ENCODE measurements at places on chromosomes 6 and 20. TPM values are rescaled to one million over a fixed set of nuclear protein-coding genes. Genes with fewer than 3 reads are reported as not detected.

Gene VNN1
- total RNA-seq: 1.1 TPM

Gene PAQR8
- total RNA-seq: 3.2 TPM

Gene ADISSP
- 66.6 TPM for total RNA-seq

Gene POU3F2
- 0.30 TPM for total RNA-seq

Gene ABCC10
- 2.1 TPM for total RNA-seq

Gene FRMD1
- not detected for total RNA-seq

Gene CALHM6
- 1.7 TPM for total RNA-seq

Gene ADGRB3
- not detected for total RNA-seq

Gene TMC2
- not detected for total RNA-seq

Gene SLCO4A1
- total RNA-seq: 23.0 TPM

DNA sequence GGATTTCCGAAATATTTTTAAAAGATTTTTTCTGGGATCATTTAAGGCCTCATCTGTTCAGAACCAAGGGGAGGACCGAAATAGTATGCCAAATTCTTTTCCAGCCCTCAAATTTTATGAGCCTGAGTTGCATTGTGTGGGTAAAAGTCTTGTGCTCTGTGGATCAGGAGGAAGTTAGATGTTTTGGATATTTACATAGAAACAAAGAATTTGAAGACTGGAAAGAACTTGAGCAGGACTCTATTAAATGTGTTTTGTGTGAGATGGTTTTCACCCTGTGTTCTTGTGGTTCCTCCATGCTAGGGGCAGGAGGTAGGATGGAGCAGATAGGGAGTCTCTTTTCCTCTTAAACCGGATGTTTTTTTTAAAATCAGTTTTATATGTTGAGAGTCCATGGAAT lies 329.1 kb downstream of the LAMA2 start:
- DNase-seq: no peak

GRCh38 chr6:136717716-136717990 lies 74.6 kb downstream of the MAP3K5 start:
- no peak for DNase-seq

DNA sequence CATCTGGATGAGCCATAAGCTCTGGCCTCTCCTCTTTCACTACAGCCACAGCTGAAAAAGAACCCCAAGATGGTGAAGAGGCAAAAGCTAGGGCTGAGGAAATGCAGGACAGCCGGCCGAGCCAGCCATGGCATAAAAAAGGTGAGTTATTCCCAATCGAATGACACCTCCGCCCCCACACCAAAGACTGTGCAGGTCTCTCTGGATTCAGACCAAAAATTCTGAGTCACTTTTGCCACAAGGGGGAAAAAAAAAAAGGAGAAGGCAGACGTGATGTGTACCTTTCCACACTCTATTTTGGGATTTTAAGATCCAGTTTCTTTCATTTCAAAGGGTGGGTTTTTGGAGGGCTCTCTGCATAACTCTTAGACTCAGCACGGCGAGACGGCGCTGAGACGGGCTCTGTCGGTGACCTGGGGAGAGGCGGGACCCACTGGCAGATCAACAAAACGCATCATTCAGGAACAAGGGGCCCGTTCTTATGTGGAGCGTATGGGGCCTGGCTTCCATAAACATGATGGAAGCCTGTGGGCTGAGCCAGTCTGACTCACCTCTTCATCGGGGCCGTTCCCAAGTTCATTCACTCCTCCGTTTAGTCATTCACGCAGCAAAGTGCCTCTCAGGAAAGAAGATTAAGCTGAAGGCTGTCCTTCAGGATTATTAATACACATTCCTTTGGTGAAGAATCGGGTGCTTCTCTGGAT lies 54.8 kb downstream of the NFATC2 start:
- DNase-seq: peak; percentile 90

GRCh38 chr6:15630202-15630601 lies 32.6 kb downstream of the DTNBP1 start:
- no peak for DNase-seq

DNA sequence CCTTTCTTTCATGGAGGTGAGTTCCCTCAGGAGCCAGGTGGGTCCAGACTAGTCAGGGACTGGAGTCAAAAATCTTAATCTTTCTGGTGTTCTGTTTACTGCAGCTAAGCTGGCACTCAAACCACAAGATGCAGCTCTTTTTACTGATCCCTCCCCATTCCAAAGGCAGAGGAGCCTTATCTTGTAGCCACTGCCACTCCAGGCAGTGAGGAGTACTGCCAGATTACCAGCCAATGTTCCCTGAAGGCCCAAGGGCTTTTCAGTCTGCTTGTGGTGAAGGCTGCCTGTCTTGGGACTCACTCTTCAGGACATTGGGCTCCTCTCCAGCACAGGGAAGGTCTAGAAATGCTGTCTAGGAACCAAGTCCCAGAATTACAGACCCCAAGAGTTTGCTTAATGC lies 490.4 kb upstream of the ADGRB3 start:
- no peak for DNase-seq

- DNase-seq: no peak
These were observed 145.2 kb downstream of the DOK5 start for GRCh38 chr20:54620611-54621010.

GRCh38 chr20:40359131-40359912 lies 329.7 kb downstream of the MAFB start:
- no peak for DNase-seq

GRCh38 chr20:1934156-1934555 lies 38.9 kb downstream of the SIRPA start:
- DNase-seq: peak; percentile 38

- DNase-seq: no peak
These were observed 974.1 kb downstream of the EYS start for GRCh38 chr6:64732888-64733287.

DNA sequence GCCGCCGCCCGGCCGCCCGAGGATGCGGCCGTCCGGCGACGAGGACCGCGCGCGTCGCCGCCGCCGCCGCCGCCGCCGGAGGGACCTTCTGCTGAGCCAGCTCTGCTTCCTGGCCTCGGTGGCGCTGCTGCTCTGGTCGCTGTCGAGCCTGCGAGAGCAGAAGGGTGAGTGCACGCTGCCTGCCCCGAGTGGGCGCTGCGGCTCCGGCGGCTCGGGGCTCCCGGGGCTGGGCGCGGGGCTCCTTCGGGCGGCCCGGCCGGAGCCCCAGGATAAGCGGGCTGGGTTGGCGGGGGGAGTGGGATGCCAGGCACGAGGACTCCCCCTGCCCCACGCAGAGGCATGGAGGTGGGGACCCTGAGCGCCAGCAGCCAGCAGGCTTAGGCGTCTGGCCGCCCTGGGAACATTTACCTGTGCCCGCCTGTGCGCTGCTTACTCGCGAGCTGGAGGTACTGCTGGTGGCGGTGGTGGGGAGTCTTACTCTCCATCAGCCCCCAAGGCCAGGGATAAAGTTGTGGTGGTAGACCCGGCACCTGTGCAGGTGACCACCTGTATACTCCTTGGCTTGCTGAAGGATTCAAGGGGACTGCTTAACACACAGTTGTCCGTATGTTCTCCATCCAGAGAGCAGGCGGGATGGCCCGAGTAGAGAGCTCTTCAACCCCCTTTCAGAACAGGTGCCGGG lies 520 bp downstream of the SLC24A3 start:
- no peak for DNase-seq

DNA sequence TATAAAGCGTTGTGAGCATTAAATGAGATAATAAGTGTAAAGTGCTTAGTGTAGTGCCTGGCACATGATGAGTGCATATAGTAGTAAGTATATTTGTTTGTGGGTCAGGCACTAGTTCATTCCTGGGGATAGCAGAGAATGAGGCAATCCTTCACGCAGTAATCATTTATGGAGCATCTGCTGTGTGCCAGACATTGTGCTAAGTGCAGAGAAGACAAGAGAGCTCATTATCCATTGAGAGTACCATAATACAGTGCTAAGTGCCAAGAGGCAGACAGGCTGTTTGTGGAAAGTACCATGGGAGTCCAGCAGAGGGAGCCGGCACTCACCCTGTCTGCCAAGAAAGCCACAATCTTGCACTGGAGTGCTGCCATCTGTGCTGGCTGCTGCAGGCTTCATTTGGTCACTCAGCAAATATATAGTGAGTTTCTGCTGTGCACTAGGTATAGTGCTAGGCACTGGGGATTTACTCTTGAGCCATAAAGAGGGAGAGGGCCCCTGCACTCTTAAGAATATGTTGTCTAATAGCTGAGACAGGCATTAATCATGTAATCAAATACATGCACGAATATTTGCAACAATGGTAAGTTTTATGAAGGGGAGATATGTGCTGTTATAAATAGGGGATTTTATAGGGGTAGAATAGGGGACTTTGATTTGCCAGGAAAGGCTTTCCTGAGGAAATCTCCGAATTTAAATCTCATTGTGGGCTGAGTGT lies 12.9 kb upstream of the MROH8 start:
- DNase-seq: peak; percentile 87

- DNase-seq: no peak
These were observed 54.6 kb upstream of the RIPOR2 start for GRCh38 chr6:24990236-24990845.

GRCh38 chr6:54204921-54205591 lies 93.8 kb downstream of the MLIP start:
- no peak for DNase-seq

GRCh38 chr6:84854811-84855400 lies 90.5 kb upstream of the TBX18 start:
- DNase-seq: no peak

- DNase-seq: no peak
These were observed 615.7 kb upstream of the CITED2 start for GRCh38 chr6:139990026-139990686.

- no peak for DNase-seq
These were observed 15.7 kb downstream of the CASS4 start for GRCh38 chr20:56427797-56428196.

DNA sequence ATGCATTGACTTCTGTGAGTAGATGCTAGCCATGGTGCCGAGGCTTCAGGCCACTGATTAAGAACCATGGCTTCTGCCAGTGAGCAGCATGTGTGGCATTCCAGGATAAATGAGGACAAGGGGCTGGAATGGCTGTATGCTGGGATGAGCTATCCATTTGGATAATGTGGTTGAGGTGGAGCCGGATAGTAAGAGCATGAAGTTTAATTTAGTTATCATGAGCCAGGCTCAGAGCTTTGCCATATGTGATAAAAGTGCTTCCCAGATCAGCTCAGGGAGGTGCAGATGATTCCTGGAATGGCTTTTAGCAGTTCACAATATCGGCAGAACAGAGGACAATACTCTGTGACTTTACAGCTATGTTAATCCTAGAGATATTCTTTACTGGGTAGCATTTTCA lies 34.6 kb upstream of the RNF8 start:
- DNase-seq: no peak

- peak; percentile 28 for DNase-seq
These were observed 226.8 kb upstream of the PDE10A start for GRCh38 chr6:165889636-165890403.

DNA sequence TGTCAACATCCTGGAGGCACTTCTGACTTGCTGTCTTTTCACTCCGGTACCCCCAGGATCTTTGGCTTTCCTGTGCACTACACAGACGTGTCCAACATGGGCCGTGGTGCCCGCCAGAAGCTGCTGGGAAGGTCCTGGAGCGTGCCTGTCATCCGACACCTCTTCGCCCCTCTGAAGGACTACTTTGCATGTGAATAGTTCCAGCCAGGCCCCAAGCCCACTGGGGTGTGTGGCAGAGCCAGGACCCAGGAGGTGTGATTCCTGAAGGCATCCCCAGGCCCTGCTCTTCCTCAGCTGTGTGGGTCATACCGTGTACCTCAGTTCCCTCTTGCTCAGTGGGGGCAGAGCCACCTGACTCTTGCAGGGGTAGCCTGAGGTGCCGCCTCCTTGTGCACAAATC lies 12.0 kb upstream of the MAPRE1 start:
- no peak for DNase-seq

DNA sequence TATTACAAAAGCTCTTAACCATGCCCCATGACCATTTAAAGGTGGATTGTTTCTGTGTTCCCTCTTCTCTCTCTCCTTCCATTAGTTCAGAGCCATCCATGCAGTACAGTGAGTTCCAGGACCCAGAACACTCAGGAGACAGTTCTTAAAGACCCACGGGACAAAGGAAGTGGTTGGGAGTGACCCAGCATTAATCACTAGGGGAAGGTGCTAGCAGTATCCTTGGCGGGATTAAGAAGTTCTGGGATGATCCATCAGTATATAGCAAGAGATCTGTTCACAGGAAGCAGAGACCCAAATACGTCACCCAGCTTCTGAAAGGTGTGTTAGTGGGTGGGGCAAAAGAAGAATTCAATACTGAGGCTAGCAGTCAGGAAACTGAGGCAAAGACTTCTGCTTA lies 154.1 kb downstream of the PHF3 start:
- no peak for DNase-seq
